ENCODE measurements at places on chromosomes 4 and X.

DNA sequence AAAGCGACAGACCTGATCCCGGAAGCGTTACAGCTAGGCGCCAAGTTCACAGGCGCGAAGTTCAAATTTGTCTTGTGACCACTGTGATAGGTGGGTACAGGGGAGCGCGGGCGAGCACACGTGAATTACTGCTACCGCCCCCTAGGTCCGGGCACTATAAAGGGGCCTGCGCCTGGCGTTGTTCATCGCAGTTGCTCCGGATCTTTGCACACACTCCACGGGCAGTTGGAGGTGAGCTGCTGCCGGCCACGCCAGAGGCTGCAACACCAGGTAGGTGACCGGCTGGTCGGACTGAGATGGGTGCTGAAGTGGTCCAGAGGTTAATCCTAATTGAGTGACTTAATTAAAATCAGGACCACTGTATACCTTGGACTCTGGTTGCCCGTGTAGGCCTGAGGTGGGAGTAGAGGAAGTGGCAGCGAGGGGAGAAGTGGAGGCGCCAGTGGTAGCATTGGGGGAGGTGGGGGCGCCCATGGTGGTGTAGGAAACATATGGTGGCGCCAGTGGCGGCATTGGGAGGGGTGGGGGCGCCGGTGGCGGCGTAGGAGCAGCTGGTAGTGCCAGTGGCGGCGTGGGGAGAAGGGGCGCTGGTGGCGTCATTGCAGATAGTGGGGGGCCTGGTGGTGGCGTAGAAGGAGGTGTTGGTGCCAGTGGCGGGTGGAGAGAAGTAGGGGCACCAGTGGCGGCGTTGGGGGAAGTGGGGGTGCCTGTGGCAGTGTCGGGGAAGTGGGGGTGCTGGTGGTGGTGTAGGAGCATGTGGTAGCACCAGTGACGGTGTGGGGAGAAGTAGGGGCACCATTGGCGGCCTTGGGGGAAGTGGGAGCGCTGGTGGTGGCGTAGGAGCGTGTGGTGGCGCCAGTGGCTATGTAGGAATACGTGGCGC is at the start of gene GCNA:
TSS of gene GCNA (plus strand) at position 185 of the 883 bp plus-strand sequence. CDS start 2,385 bp downstream, outside the sequence.
- DNase-seq, result no peak

DNA sequence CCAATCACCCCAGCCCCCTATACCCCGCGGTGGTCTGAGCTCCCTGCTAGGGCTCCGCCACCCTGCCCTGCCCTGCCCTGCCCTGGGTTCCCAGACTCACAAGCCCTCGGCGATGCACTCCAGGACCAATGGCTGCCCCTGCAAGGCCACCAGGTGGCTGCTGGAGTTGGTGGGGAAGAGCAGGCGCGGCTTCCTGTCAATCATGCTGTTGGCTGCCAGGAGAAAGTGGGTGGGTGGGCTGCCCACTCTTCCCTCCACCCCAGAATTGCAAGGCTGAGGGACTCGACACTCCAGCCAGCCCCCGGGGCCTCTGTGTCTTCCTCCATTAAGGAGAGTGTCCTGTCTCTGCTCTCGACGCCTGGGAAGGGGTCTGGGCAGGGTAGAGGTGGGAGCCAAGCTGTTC is 15.7 kb downstream of the L1CAM start:
- DNase-seq, result no peak

DNA sequence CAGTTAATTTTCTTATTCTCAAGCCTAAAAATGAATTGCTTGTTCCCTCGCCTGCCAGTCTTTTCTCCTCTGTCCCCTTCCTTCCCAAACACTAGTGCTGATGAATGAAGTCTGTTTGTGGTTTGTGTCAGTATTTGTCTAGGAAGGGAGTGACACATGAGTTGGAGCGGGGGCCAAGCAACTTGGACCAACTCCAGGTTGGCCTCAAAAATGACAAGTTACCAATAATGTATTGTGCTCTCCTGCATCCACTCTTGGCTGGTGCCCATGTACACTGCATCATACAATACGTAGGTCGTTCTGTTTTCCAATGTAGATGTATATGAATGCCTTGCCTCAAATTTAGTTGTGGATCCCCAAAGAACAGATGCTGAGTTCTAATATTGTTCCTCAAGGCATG is 223.0 kb upstream of the GPC4 start:
- no peak for DNase-seq

- DNase-seq, result no peak
Measured at GRCh38 chrX:53186351-53186750, 38.7 kb downstream of the KDM5C start.

GRCh38 chr4:116702949-116703348 is 382.4 kb downstream of the TRAM1L1 start:
- no peak for DNase-seq
